ENCODE measurements at places on chromosomes 16 and 17.

DNA sequence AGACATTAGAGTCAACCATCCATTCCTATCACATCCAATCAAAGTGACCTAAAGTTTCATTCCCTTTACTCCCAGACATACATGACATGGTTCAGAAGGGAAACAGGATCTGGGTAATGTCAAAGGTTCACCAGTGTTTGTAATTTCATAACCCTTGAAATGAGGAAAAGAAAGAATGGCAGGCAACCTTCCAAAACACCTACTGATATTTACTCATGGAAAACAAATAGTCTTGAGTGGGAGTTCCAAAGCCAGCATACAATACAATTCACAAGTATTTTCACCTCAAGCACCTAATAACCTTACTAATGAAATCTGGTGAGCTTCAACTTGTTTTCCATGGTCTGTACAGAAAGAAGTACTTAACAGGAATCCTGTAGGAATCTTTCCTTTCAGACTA, 72.5 kb upstream of the AXIN2 start:
- no peak for DNase-seq

GRCh38 chr16:1559446-1559975, 26.0 kb downstream of the TMEM204 start:
- DNase-seq, result no peak

- no peak for DNase-seq
Measured at GRCh38 chr17:19553036-19553435, 19.4 kb downstream of the SLC47A1 start.

DNA sequence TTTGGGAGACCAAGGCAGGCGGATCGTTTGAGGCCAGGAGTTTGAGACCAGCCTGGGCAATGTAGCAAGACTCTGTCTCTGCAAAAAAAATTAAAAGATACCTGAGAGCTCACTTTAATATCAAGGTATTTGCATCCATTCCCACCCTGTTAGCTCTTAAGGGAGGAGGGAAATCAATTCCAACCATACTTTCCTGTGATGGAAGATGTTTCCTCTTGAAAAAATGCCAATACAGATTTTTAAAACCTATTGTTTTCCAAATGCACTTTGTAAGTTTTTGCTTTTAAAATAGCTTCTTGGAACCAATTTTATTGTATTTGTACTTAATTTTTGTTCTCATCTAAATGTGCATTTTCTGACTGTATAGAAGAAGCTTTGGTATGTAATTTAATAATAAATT, 49.2 kb downstream of the GOSR1 start:
- DNase-seq, result no peak

- no peak for DNase-seq
Measured at GRCh38 chr17:75116737-75117136, 7.0 kb downstream of the ARMC7 start.

Measured in activated CD8-positive, alpha-beta memory T cell treated with anti-CD3 and anti-CD28 coated beads, Interleukin-2, amount 50 U/mL, for 4 hours (primary cell).